Retina (tissue), 1 donor: ENCODE measurements at places on chromosomes 11 and 22.

DNA sequence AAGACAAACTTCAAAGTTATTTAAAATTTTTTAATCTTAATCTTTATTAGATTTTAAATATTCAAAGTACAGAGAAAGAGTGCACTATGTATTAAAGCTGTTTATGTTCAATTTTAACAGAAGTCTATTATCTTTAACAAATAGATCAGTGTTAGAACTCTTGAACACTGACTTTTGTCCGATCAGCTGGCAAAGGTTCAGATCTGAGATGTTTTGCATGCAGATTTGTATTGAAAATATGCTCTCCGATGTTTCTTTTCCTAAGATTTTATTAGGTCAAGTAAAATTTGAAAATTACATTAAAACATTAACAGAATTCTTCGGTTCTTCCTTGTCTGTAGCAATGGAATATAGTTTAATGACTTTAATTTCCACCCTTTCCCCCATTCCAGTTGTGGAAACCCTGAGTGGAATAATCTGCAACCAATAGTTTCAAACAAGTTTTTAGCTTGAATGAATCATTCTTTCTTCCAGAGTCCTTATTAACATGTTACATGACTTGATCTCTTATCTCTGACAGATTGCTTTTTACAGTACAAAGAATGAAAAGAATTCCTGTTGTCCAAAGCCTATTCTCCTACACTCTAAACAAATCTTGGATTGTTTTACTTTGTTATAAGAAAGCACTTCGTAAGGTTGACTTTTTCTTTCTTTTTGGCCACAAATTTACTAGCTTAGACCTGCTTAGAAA, 11.4 kb upstream of the TCP11L1 start:
- no peak for DNase-seq

DNA sequence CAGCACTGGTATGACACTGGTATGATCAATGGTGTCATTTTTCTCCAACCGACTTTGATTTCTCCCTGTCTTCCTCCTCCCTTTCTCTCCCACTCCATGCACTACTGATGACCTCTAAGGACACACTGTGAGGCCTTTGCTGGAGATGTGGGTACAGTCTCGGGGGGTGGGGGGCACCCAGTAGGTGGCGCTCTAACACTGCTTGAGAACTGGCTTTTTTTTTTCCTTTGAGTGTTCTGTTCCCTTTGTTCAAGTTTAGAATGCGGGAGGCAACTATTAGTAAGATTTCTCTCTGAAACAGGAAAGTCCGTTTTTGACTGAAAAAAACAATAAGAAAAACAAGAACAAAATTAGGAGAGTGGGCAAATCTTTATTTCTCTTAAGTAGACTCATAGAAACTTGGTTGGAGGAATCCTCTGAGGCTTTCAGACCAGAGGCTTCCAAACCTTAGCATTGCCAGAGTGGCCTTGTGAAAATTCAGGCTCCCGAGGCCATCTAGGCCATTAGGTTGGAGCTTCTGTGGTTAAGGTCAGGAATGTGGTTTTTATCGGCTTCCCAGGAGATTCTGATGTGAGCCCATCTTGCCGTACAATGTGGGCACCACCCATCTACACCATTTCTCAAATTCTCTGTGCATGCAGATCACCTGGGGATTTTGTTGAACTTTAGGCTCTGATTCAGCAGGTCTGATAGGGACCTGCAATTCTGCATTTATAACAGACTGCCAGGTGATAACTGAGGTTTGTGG, 43.2 kb downstream of the PANX1 start:
- DNase-seq: peak; percentile 34

GRCh38 chr22:48535868-48536540, 1291.7 kb downstream of the BRD1 start:
- DNase-seq: no peak

DNA sequence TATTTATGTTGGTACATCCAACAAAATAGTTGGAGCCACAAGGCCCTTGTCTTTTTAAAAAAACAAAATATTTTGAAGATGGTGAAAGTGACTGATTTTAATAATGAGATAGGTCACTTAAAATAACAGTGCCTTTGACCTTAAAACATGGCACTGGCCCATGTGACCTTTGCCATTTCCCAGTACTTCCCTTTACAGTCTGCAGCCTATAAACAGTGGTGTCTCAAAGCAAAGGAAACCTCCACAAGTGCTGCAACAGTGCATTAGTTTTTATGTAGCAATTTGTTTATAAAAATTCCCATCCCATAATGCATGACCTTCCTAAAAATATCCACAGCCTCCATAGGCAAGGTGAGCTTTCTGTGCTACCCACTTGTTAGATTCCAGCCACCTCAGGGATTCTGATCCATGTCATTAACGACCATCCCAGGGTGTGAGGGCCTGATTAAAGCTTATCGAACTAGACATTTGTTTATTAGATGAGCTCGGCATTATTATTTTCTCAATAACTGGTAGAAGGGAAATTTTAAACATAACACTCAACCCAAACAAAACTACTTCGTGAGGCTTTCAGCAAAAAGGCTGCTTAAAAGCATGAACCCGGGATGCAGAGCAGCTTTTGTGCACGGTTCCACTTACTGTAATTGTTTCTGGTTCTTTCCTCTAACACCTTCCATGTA, 28.0 kb upstream of the CRKL start:
- no peak for DNase-seq

GRCh38 chr22:50523806-50524675, 1.4 kb downstream of the SCO2 start:
- no peak for DNase-seq

- no peak for DNase-seq
Measured at GRCh38 chr22:32023251-32023827, 19.7 kb upstream of the SLC5A1 start.

DNA sequence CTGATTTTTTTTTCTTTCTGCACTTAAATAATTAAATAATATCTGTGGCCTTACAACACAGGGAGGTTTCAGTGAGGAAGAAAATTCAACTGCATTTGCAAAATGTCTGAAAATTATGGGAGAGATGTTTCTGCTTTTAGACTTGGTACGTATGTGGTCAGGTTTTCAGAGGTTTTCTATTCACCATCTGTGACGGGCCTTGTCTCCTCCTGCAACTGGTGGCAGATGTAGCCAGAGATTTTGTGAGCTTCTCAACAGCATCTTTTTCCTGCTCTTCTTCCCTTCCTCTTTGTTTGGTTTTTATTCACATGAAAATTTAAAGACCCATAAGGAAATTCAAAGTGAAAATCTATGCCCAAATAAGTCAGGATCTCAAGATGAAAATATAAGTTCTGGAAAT, 38.3 kb downstream of the ZBTB16 start:
- no peak for DNase-seq

GRCh38 chr11:82814379-82814778, 80.7 kb upstream of the FAM181B start:
- DNase-seq: no peak

- DNase-seq: no peak
Measured at GRCh38 chr22:29117799-29118477, 45.1 kb downstream of the KREMEN1 start.
